ENCODE measurements at places on chromosomes 12 and 14.

DNA sequence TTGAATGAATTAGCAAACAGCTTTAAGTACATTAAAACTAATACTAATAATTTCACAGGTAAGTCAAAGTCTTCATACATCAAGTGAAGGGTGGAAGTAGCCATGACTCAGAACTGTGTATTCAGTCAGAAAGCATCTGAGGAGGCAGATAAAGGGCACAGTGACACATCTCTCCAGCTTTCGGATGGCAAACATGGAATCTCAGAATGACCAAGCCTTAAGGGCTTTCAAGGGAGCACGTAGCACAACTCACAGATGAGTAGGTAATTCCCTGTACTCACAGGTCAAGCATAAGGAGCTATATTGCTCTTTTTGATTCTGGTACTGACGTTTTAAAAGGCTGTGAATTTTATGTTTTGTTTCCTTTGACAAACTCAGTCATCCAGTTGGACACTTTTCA, 56.0 kb downstream of the MDGA2 start:
- DNase-seq = no peak

DNA sequence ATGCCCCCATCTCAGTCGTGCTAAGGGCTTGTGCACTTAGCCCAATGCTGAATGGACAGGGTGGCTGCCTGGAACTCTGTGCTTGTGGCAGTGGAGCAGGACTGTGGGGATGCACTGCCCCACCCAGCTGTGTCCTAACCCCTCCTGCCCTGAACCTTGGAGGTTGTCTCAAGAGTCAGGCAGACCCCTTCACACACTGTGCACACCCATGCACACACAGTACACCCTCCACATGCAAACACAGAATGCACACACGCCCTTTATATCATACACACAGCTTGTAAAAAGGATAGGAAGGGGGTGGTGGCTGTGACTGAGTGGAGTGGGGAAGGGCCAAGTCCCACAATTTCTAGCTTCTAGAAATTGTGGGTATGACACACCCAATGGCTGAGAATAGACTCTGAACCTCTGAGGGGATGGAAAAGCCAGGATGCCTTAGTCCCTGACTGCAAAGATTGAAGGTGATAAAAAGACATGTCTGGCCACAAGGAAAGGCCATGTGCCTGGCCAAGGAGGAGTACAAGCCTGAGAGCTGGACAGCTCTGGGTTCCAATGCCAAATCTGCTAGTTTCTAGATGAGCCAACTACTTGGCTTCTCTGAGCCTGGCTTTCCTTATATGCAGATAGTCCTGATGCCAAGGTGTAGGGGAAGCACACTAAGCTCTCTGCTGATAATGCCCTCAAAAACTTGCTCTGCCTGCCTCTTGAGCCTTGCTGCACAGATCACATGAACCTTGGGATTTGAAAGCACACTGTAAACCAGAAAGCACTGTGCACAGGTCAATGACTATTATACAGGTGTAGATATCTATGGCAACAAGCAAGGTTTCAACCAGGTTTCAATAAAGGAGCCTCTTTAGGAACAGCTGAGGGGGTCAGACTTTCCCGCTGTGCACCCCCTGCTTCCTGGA, 8.4 kb downstream of the KRT8 start:
- no peak for DNase-seq

- no peak for DNase-seq
Observed at GRCh38 chr14:28599605-28600004, 167.0 kb upstream of the FOXG1 start.

DNA sequence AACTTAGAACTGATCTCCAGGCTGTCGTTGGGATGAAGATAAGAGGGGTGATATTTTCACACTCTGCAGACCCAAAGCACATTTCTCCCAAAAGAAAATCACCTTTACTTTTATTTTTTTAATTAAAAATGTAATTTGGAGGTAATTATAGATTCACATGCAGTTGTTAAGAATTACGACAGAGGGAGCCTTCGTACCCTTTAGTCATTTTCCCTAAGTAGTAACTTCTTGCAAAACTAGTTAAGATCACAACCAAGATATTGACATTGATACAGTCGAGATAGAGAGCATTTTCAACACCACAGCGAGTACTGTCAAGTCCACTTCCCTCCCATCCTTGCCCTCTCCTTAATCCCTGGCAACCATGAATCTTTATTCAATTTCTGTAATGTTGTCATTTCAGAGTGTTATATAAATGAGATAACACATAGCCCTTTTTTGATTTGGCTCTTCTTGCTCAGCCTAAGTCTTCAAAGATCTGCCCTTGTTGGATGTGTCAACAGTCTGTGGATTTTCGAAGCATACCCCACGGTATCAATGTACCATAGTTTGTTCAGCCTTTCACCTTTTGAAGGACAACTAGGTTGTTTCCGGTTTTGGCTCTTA, 39.6 kb downstream of the DNAH10 start:
- DNase-seq = peak; percentile 57

- DNase-seq = no peak
Observed at GRCh38 chr12:5197656-5198055, 154.0 kb downstream of the KCNA5 start.

- peak; percentile 5 for DNase-seq
Observed at GRCh38 chr14:96038558-96038919, 623 bp upstream of the C14orf132 start.

- DNase-seq = no peak
Observed at GRCh38 chr12:126974779-126975178, 1292.2 kb upstream of the TMEM132C start.

GRCh38 chr14:43406931-43407330, 1100.2 kb downstream of the FSCB start:
- no peak for DNase-seq

- no peak for DNase-seq
Observed at GRCh38 chr12:112611908-112612307, 179.6 kb upstream of the RPH3A start.

DNA sequence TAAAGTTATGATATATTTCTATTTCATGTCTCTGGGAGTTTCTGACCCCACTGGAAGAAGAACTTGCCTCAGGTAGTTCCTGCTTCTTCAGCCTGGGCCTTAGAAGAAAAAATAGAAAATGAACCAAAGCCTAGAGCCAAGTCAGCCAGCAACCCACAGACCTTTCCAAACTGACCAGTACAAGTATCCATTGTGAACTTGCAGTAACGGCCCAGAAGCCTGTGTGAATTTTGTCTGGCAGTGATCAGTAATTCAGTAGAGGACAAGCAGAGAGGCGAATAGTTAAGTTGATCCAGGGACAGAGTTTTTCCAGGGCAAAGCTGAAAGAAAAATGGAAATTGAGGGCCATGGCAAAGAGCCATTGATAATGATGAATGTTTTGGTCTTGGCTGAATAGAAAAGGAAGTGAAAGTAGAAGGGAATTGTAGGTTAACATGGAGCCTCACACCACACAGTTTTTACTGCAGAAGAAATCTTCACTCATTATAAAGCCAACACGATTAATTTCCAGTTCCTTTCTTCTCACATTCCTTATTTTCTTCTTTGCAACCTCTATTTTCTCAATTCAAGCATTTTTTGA, 311.8 kb downstream of the BTG1 start:
- no peak for DNase-seq

GRCh38 chr14:98120831-98121464, 1151.0 kb downstream of the BCL11B start:
- DNase-seq = no peak

DNA sequence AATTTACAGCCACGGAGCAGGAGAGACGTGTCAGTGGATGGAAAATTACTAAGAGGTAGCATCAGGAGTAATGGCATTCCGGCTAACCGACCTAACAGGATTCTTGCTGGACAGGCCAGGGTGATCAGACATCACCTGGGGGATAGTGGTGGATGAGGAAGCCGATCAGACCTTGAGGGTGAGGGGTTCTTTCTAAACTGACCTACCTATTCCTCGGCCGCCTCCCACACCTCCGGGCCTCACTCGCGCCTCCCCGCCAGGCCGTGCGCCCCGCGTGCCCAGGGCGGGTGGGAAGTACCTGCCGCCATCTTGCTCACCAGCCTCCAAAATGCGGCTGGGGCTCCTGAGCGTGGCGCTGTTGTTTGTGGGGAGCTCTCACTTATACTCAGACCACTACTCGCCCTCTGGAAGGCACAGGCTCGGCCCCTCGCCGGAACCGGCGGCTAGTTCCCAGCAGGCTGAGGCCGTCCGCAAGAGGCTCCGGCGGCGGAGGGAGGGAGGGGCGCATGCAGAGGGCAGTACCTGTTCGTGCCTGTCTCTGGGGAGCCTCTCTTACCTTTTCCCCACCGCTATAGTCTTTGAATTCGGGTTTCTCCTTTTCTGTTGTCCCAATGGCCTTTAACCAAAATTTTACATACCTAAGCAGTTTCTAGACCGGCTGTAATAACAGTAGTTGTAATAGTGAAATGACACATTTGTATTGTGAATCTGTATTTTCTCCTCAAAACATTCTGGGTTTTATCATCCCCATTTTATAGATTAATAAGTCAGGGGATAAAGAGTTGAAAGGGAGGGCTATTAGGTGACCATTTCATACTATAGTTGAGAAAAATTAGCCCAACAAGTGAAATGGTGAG, at the start of gene TMPRSS12:
TSS of gene TMPRSS12 (plus strand) at position 290 of the 857 bp plus-strand sequence. CDS start at position 329, 39 bp downstream.
- no peak for DNase-seq

DNA sequence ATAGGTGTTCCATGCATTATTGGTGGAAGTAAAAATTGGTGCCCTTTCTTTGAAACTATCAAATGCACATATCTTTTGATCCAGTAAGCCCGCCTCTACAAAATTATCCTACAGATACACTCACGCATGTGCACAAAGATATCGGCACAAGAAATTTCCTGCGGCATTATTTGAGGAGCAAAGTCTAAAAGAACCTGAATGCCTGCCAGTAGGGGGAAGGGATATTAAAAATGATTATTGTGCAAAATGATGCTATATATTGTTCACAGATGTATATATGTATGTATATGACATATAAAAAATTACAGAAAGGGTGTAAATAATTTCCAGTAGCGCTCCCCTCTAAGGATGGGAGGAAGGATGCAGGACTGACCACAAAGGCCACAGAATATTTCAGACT, 24.7 kb upstream of the ADIPOR2 start:
- DNase-seq = no peak

DNA sequence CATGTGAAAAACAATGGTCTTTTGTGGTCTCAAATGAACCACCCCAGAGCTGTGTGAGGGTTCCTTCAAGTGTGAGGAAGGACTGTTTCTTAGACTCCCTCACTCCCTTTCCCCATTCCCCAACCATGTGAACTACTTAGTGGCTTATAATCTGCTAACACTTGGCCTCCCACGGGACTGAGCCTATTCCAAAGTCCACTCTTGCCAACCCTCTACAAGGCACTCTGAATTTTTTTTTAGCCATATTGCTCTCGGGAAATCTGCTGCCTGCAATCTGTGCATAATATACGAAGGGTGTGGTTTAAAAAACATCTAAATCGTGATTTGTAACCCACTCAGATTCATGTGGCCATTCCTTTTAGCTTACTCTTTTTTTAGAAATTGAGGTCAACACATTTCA, 2.6 kb downstream of the SVOP start:
- DNase-seq = no peak
